ENCODE measurements at places on chromosomes 3 and 15.

DNA sequence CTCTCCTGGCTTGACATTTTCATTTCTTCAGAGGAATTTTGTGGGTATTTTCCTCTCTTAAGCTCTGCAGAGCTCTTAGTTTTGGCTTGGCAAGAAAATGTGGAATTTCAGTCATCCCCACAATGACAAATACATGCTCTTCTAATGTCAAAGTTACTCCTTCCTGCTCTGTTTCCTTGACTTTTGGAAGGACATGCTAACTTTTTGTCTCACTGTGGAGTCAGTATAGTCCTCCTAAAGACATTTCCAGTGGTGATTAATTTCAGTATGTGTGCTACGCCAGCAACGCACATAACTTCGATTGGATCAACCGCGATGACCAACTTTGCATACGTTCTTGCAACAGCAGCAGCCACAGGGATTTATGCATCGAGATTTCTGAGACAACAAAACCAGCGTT, 13.3 kb downstream of the EBLN2 start:
- no peak for DNase-seq

DNA sequence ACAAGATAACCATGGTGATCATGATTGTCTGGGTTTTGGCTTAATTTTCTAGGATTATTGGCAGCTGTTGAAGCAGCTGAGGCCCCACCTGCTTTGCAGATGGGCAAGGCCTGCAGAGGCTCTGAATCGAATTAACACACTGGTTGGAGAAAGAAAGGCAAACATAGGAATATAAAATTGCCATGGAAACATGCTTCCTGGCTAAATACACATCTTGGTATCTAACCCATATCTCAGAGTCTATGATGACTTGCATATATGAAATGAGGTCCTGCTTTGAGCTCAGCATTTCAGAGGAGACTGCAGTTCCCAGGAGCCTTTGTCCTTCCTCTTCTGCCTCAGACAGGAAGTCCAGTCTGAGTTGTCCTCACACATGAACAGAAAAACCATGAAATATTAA, 24.3 kb upstream of the SV2B start:
- no peak for DNase-seq

GRCh38 chr15:60740787-60741354, 261.9 kb upstream of the ICE2 start:
- no peak for DNase-seq

GRCh38 chr3:176431038-176431418, 766.3 kb downstream of the TBL1XR1 start:
- DNase-seq: no peak

- DNase-seq: no peak
Observed at GRCh38 chr15:96327155-96327741, 3.3 kb upstream of the NR2F2 start.

DNA sequence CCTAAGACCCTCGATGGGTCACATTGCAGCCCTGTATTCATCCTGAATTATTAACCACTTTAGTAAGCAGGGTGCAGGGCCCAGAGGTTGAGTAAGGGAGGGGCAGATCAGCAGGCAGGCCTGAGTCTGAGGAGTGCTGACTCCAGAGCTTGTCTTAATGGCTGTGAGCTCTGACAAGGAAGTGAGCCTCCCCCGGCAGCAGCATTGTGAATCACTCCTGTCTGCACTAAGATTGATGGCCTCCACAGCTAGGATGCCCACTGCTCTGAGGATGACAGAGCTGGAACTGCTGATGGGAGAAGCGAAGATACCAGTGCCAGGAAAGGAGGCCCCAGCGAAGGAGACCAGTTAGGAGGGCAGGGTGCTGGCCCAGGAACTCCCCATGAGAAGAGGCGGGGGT, 46.5 kb upstream of the CCDC174 start:
- DNase-seq: no peak

DNA sequence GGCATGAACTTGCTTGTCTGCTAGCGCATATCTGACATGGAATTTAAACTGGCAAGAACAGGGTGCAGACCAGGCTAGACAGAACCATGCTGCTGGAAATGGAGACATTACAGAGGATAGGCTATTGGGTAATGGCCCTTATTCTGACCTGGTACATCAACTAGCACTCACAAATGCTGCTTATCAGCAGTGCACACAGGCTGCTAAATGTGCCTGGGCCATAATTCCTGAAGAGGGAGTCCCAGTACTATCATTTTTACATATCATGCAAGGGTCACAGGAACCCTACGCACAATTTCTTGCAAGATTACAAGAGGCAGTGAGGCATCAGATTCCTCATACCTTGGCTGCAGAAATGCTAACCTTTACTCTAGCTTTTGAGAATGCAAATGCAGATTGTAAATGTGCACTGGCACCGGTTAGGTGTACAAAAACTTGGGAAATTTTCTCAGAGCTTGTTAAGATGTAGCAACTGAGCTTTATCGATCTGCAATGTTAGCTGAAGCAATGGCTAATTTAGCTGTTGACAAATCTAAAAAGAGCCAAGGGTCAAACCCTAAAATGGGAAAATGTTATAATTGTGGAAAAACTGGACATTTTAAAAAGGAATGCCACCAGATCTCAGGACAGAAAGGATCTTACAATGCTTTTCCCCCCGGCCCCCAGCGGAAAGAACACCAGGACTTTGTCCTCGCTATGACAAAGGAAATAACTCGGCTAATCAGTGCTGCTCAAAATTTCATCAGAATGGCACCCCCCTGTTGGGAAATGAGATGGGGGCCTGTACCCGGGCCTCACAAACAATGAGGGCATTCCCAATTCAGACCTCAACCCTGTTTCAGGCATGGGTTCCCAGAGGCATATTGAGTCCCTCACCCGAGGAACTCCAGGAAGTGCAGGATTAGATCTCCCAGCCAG, 21.1 kb downstream of the CCRL2 start:
- DNase-seq: no peak

DNA sequence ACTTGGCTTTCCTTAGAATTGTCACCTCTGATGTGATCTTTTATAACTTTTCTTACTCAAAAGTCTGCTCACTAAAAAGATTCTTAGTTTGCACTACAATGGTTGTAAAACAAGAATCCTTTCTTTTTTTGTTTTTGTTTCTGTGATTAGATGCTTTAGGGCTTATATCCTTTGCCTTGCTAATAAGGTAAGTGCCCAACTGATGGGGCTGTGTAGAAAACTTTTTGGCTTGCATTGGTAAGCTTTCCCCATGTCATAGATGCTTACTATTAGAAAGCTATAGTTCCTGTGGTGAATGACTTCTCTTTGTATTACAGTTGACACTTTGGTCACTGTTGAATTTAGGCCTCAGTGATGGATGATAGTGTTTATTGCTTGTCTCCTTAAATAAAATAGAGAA, 5.1 kb downstream of the ABHD5 start:
- no peak for DNase-seq

DNA sequence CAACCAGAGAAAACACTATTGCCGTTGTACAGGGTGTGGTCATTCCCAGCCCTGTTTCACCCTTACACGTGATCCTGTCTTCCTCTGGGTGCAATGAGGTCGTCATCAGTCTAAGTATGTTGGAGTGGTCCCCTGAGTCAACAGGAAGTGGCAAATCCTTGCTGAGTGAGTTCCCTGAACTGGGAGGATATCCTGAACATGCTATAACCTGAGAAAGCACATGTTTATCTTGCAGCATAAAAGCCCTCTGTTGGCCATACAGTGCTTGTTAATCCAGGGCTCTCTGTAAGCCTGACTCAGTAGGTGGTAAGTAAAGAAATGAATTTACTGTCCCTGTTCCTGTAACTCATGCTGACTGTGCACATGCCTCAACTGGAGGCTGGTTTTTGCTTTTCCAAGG, 477.8 kb upstream of the RGMA start:
- DNase-seq: no peak

DNA sequence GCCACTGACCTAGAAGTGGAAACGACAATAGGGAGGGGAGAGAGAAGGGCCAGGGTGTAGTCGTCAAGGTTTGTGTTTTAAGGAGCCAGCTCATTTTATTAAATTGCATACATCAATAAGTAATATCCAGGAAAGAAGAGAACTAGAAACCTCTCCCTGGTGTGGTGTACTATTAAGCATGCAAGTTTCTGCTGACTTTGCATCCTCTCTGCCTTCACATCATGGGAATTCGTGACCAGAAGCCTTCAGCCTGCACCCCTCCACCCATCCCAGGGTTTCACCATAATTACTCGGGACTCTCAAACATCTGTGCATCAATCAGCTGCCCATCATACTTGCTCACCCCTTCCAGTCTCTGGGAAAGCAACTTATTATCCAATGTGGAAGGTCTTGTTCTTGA, 70.9 kb upstream of the UBE3A start:
- DNase-seq: no peak

DNA sequence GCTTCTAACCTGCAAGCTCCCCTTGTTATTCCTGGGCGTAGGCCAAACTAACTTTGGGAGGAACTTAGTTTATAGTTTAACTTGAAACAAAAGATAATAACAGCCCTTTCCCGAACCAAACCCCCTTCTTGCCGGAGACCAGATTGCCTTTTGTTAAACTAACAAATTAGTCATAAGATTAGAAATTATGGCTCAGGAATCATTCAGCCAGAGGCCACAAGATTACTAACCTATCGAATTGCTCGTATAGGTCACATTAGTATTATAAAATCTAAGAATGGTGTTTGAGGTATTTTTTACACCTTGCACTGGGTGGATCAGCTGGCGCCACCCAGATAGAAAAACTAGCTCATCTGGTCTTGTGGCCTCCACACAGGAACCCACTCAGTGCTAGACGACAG, 65.3 kb upstream of the RAP2B start:
- DNase-seq: no peak

DNA sequence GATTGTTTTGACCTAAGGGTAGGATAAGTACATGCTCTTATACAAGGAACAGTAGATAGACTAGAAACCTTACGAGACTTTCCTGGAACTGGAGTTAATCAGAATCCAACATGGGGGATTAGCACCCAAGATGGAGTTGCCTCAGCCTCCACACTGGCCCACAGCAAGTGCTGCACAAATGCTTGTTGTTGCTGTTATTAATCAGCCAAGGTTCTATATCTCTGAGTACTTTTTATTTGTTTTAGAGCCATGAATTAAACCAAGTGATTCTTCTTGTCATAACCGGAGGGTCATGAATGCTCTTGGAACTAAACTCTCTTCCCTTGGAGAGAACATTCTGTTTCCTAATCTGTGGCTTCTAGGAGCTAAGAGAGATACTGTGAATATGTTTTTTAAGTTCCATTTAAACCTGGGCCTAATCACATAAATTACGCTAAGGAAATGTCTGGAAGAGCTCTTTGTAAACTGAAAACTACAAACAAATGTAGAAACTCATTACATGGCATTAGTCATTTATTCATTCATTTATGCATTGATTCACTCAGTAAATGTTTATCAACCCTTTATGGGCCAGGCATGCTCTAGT, 5.7 kb upstream of the IL16 start:
- DNase-seq: no peak

DNA sequence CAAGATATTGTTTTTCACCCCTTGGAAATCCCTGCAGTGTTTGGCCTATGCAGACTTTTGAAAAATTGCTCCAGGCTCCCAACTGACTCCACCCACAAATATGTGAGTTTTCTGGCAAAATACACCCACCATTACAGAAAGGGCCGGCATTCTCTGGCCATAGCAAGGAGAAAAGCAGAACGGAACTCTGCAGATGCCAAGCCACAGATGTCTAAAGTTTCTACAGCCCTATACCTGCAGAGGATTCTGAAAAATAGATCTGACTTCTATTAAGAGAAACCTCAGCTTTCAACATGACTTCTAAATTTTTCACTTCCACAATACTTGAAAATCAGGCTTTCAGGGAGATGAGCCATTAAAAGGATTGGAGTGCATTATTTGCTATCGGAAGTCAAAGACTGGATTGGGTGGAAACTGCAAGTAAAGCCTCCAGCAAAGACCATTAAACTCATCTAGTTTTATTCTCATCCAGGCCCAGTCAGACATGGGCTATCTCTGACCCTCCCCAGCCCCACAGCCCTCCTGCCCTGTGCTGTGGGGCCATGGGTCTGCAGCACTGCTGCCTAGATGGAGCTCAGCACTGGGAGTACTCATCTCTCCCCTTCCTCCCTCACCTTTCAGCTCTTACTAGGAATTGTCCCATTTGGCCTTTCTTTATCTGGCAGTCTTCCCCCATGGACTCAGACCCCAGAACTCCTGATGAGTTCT, 243.1 kb upstream of the GOLGA6L4 start:
- DNase-seq: no peak

GRCh38 chr3:24139463-24140412, 194.7 kb downstream of the NR1D2 start:
- DNase-seq: no peak

GRCh38 chr3:23590424-23591273, 215.1 kb upstream of the UBE2E1 start:
- DNase-seq: no peak

GRCh38 chr15:89126009-89126408, 37.8 kb downstream of the ABHD2 start:
- DNase-seq: no peak

GRCh38 chr3:118705487-118706219, 329.0 kb downstream of the IGSF11 start:
- no peak for DNase-seq

GRCh38 chr15:95292785-95293450, 1037.6 kb upstream of the NR2F2 start:
- no peak for DNase-seq

- DNase-seq: no peak
Observed at GRCh38 chr15:99442252-99442897, 123.4 kb upstream of the MEF2A start.

- DNase-seq: no peak
Observed at GRCh38 chr3:172067837-172068440, 28.6 kb downstream of the FNDC3B start.

GRCh38 chr15:29699791-29700190, 122.5 kb downstream of the TJP1 start:
- no peak for DNase-seq

GRCh38 chr15:29570121-29570947, 251.9 kb downstream of the TJP1 start:
- no peak for DNase-seq

DNA sequence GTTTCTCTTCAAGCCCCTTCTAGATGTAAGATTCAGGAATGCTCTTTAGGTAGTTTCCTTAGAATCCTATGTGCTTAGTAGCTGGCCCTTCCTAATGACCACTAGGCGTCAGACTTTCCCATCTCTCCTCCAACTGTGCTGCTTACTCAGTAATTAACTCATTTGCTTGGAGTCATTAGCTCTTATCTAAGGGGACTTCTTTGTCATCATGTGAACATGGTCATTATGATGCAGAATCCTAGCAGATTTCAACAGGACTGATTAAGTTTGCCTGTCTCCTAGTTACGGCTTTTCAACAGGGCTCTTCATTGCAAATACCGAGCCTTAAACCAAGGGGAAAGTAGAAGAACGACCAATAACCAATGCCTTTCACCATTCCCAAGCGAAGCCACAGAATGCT, 46.4 kb downstream of the GJD2 start:
- no peak for DNase-seq

GRCh38 chr3:38114875-38115644, 21.9 kb downstream of the ACAA1 start:
- no peak for DNase-seq

GRCh38 chr3:14222900-14223594, 44.4 kb downstream of the LSM3 start:
- no peak for DNase-seq

- DNase-seq: no peak
Observed at GRCh38 chr3:63353383-63353782, 75.3 kb downstream of the SYNPR start.

GRCh38 chr15:28130651-28131050, 31.5 kb upstream of the OCA2 start:
- DNase-seq: no peak
